ENCODE measurements at places on chromosomes 2 and 18. TPM values are rescaled to one million over a fixed set of nuclear protein-coding genes. Genes with fewer than 3 reads are reported as not detected.

METTL4 gene
- 6.9 TPM for total RNA-seq

GRCh38 chr2:221268631-221269030, 303.5 kb downstream of the EPHA4 start:
- no peak for DNase-seq

- DNase-seq: peak; percentile 34
Measured at GRCh38 chr2:144350151-144350802, 169.6 kb downstream of the ZEB2 start.

GRCh38 chr2:60440767-60441163, 112.7 kb downstream of the BCL11A start:
- DNase-seq: no peak

FAP gene
- total RNA-seq: 3.3 TPM

GRCh38 chr18:52339891-52340371, at the start of gene DCC:
Gene DCC, plus strand, starts transcription at chr18:52340197. Its CDS starts 591 bp downstream, at chr18:52340788.
- DNase-seq: peak; percentile 64

DNA sequence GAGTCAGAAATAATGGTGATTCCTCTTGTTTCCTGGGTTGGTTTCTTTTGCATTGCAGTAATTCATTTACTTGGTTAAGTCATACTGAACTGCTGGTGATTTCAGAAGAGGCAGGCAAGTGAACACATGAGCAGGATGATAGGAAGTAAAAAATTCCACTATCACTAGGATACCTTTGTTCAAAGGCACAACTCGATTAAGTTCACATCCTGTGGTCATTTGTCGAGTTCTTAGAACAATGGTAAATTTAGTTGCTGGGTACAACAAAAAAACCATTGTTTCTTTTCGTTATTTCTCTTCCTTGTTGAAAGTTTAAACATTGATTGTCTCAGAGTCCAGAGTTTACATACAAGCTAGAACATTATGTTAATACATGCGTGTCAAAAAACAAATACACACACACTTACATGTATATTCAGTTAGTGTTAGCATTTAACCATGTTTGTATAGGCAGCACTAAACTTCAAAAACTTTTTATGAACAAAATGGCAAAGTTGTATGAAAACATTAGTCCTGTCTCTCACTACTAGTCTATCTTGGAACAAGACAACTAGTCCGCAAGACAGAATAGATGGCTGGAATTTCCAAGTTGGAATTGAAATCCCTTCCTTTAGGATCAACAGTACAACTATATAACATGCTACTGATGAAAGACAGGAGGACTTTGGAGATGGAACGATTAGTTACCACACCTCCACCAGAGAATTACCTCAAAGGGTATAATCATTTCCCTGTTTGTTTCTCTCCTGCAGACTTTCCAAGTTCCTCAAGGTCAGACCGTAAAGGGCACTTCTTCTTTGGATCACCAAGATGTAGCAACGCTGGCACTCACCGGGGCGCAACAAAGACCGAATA, 26.2 kb downstream of the STK39 start:
- no peak for DNase-seq

OTOS gene
- total RNA-seq: not detected

GRCh38 chr2:69082430-69082997, 69.5 kb downstream of the ANTXR1 start:
- peak; percentile 96 for DNase-seq

DHX57 gene
- 6.7 TPM for total RNA-seq

- DNase-seq: peak; percentile 26
Measured at GRCh38 chr18:73136134-73136533, 268.3 kb upstream of the NETO1 start.

GRCh38 chr2:129877289-129877741, 102.2 kb upstream of the RAB6C start:
- peak; percentile 87 for DNase-seq

ITGA4 gene
- total RNA-seq: 47.6 TPM

- DNase-seq: no peak
Measured at GRCh38 chr2:37742286-37742685, 70.8 kb upstream of the CDC42EP3 start.

GRCh38 chr2:168156661-168157060, 90.7 kb downstream of the STK39 start:
- peak; percentile 66 for DNase-seq

GRCh38 chr18:22632191-22632590, 214.5 kb upstream of the CTAGE1 start:
- DNase-seq: no peak

EIPR1 gene
- total RNA-seq: 33.7 TPM

GRCh38 chr2:2719781-2720180, 388.7 kb upstream of the MYT1L start:
- no peak for DNase-seq

DSG1 gene
- 0.02 TPM for total RNA-seq

ZNF892 gene
- total RNA-seq: 2.0 TPM

STARD6 gene
- not detected for total RNA-seq

DNA sequence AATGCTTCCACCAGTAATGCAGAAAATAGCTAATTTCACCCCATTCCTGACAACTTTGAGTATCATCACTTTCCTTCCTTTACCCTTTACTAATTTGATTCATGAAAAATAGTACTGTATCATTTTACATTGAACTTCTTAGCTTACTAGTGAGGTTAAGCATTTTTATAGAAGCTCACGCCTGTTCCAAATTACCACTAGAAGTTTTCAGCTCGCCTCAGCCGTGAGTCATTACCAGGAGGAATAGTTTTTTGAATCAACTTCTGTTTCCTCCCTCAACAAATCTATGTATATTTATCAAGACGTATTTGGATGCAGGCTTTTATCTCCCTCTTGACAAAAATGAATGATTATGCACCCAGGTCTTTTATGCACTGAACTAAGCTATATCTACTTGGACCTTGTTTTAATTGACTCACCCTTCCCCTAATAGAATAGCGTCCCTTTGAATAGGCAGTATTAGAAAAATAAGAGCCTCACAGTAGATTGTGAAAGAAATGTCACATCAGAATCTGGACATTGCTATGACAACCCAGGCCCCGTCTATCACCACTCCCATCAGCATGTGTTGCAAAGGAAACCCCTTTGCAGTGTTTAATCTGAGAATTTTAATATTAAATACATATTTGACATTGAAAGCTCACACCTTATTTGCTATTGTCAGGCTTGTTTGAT, 207.4 kb upstream of the NRP2 start:
- no peak for DNase-seq

RNF125 gene
- 0.29 TPM for total RNA-seq

DNA sequence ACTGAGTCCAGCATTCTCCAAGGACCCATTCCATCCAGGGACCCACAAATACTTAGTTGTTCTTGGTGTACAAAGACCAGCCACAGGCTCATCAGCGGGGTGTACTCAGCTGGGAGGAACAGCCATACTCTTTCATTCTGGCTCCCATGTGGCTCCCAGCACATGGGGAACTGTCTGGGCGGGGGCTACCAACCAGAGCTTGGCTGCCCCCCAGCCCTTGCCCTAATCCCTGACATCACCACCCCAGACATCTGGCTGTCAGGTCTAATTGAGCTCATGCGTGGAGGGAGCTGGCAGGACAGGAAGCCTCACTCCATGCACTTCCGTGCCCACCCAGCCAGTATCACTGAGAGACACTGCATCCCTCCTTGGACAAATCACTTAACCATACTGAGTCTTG, 283.6 kb downstream of the DYSF start:
- DNase-seq: no peak

DNA sequence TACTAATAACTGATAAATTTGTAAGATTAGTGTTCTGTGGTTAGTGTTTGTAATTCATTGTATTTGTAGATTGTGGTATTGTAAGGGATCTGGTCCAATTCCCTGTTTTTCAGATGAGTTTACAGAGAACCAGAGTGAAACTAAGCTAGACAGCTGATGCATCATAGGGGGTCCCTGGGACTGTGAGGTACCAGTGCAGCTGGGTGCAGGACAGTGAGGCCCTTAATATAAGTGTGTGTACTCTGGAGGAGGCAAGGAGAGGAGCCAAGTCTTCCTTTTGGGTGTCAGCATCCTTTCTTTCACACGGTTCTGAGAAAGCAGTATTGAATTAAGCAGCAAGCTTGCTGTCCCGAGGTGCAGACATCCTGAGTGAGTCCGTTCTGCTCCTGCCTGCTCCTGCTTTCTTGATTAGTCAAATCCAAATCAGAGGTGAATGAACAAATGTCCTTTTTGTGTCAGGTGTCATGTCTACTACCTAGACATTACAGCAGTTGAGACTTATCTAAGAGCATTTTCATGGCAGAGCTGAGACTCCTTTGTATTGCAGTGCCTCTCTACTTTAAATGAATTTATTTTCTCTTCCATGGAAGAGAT, 194.9 kb downstream of the MCFD2 start:
- no peak for DNase-seq

GRCh38 chr18:71878226-71878625, 665.9 kb downstream of the CBLN2 start:
- peak; percentile 47 for DNase-seq

- no peak for DNase-seq
Measured at GRCh38 chr2:2324565-2325101, 6.4 kb downstream of the MYT1L start.

DNA sequence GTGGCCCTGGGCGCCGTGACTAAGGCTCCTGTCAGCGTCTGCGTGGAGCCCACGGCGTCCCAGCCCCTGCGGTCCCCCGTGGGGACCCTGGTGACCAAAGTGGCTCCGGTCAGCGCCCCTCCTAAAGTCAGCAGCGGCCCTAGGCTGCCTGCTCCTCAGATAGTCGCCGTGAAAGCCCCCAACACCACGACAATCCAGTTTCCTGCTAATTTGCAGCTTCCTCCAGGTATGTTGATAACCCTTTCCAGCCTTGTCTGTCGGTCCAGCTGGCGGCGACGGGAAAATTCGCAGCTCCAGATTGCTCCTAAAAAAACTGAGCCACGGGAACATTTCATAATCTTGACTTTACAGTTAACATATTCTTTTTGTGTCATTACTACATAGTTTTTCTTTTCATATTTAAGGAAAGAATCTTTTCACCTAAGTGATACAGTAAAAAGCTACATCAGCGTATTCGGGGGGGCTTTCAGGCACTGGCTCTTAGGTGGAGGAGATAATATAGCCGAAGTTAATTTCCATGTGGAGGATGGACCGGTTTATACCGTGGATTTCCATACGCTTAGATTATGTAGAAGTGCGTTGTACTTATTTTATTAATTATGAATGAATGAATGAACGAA, 916 bp downstream of the TAF4B start:
- DNase-seq: no peak

GRCh38 chr2:134177351-134177931, 76.4 kb upstream of the MGAT5 start:
- DNase-seq: no peak

DNA sequence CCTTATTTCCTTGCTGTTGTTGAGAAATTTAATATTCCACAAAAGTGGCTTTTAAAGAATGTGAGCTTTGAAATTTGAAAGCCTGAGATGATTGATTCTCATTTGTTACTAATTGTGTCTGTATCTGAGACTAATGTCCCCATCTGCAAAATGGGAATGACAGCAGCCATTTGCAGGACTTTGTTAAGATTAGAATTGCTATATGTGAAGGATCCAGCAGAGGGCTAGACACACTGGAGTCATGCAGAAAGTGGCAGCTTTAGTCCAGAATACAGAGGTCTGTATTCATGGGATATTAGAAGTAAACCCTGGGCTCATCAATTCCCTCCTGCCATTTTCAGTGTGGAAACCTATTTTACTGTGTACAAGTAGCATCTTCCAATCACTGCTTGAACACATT, 296.5 kb upstream of the GYPC start:
- DNase-seq: no peak
